ENCODE measurements at places on chromosomes 12 and 14.

GRCh38 chr14:95494456-95494855, 22.0 kb downstream of the SYNE3 start:
- no peak for DNase-seq

DNA sequence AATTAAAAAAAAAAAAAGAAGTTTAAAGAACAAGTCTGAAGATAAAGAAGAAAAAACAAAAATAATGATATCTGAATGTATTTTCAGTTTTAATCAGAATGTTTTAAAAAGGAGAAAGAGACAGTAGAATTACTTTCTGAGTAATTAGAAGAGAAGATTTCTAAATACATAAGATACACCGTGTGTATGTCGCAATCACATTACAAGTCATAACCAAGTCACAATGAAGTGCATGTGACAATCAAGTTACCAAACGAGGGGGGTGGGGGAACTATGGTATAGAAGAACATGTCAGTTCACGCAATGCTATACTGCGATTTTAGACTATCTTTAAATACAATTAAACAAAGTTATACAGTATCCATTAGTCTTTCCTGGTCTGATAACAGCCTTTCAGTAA, 1464.1 kb upstream of the FLRT2 start:
- DNase-seq, result no peak

DNA sequence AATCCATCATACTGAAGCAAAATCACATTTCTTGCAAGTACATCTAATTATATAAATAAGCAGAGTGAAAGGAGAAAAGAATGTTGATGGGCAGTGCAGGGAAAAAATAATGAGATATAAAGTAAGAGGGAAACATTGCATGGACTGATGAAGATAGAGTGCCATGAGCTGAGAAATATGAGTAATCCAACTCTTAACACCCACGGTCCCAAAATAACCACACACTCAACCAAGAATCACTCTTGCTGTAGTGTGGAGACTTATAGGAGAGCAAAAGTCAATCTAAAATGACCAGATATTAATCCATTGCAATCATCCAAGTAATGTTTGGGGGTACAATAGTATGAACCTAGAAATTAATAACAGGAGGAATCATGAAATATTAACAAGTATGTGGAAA, 40.2 kb downstream of the MYF5 start:
- DNase-seq, result no peak

- DNase-seq, result no peak
These were observed 744.3 kb downstream of the DIO2 start for GRCh38 chr14:79466938-79467527.

DNA sequence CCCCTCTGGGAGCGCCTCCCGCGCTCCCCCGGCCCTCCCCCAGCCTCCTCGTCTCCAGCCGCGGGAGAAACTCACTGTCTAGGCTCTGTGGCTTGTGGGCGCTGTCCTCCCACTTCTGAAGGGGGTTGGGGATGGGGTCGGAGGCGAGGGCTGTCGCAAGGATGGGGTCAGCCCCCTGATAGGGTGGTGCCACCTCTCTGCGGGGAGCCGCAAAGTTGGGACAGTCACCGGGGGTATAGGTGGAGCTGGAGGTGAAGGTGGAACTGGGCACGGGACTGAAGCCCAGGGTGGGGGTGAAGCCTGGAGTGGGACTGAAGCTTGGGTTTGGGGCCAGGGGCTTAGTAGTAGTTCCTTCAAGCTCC, 12.2 kb downstream of the TNFRSF1A start:
- no peak for DNase-seq

GRCh38 chr14:56129933-56130332, 11.7 kb downstream of the PELI2 start:
- no peak for DNase-seq

DNA sequence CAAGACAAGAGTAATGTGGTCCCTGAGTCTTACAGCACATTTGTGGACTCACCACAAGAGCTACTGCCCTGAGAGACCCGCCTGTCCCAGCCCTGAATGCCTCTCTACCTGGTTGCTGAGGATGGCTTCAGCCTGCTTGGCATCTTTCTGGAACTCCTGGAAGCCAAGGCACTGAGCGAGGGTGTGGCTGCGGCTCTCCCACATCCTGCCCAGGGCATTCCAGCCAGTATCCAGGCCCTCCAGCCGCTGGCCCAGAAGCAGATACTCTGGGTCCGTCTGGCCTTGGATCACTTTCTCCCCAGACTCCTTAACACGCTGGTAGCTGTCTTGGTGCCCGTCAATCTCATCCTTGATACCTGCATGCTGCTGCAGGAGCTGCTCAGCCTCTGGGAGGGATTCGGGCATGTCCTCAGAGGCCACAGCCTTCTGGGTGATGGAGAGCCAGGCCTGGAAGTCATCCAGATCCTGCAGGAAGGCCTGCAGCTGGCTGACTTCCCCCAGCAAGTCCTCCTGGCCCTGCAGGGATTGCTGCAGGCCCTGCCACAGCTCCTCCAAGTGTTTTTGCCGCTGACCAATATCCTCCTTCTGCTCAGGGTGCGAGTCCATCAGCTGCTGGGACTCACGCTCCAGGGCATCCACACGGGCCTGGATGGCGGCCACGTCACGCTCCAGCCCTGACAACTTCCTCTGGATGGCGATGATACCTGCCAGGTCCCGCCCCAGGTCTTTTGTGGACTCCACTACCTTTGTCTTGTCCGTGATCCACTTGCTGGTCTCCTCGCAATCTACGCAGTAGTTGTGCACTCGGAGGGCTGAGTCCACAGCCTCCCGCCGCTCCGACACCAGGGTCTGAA, 82.3 kb downstream of the PLEKHG3 start:
- no peak for DNase-seq

Data from testis (tissue), 5 donors.